ENCODE measurements at places on chromosomes 13 and 19. TPM values are rescaled to one million over a fixed set of nuclear protein-coding genes. Genes with fewer than 3 reads are reported as not detected.

MRPL54 gene
- 54.4 TPM for total RNA-seq

ZFP36 gene
- total RNA-seq = 27.5 TPM

SLC8A2 gene
- total RNA-seq = 58.6 TPM

FSD1 gene
- 63.6 TPM for total RNA-seq

COMP gene
- not detected for total RNA-seq

KLK12 gene
- total RNA-seq = not detected

LRRC25 gene
- total RNA-seq = 1.4 TPM

SLITRK5 gene
- total RNA-seq = 20.3 TPM

BICRA gene
- total RNA-seq = 20.1 TPM

CACNA1A gene
- total RNA-seq = 214 TPM

ZNF180 gene
- total RNA-seq = 10.6 TPM

IFNL1 gene
- not detected for total RNA-seq

TDRD12 gene
- total RNA-seq = 0.42 TPM

ZNF492 gene
- 0.44 TPM for total RNA-seq

CDX2 gene
- total RNA-seq = not detected
